NCI-H1092 (cell line): ENCODE measurements at places on chromosomes 7 and 10.

DNA sequence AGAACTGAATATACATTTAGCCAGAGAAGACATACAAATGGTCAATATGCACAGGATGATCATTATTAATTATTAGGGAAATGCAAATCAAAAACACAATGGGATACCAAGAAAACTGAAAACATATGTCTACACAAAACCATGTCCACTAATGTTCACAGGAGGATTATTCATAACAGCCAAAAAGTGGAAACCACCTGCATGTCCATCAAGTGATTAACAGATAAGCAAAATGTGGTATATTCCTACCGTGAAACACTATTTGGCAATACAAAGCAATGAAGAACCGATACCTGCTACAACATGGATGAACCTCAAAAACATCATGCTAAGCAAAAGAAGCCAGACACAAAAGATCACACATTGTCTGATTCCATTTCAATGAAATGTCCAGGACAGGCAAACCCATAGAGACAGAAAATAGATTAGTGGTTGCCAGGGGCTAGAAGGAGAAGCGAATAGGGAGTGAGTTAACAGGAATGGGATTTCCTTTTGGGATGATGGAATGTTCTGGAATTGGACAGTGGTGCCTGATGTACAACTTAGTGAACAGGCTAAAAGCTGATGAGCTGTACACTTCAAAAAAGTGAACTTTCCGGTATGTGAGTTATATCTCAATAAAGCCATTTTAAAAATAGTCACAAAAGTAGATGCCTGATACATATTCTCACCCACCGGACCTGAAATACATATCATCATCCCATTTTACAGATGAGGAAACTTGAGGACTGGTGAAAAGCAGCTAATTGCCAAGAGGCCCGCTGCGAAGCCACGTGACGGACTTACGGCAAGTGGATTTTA, 33.6 kb downstream of the HIPK2 start:
- no peak for DNase-seq

- DNase-seq: no peak
Observed at GRCh38 chr7:136104269-136104603, 127.1 kb upstream of the MTPN start.

- DNase-seq: no peak
Observed at GRCh38 chr10:49280001-49280408, 19.0 kb upstream of the C10orf71 start.

DNA sequence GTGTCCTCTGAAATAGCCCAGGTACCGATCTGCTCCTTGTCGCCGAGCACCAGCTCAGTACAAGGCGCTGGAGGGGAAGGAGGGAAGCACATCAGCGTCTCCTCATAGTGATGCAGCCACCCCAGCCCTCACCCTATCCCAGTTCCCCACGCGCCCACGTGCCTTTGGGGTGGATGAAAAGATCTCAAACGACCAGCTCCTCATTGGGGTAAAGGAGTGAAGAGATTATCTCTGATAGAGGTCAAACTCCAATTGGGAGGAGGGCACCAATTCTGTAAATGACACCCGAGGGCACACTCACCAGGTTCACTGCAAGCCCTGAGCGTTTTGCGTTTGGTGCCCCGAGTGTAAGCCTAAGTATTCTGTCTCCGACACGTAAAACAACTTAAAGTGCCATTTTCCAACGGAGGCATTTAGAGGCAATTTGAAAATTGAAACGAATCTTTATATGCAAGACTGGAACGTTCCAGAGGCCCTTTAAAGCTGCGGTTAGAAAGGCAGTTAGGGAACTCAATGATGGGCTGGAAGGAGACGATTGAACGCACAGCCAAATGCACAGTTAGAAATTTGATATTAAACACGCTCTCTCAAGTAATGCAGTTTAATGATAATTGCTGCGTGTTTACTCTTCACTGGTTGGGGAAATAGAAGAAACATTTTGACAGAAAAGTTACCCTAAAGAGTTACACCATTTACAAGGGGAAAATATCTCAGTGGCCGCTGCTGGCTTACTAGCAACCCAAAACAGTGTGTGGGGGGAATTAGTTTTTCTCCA, 8.9 kb upstream of the EMX2 start:
- DNase-seq: no peak

DNA sequence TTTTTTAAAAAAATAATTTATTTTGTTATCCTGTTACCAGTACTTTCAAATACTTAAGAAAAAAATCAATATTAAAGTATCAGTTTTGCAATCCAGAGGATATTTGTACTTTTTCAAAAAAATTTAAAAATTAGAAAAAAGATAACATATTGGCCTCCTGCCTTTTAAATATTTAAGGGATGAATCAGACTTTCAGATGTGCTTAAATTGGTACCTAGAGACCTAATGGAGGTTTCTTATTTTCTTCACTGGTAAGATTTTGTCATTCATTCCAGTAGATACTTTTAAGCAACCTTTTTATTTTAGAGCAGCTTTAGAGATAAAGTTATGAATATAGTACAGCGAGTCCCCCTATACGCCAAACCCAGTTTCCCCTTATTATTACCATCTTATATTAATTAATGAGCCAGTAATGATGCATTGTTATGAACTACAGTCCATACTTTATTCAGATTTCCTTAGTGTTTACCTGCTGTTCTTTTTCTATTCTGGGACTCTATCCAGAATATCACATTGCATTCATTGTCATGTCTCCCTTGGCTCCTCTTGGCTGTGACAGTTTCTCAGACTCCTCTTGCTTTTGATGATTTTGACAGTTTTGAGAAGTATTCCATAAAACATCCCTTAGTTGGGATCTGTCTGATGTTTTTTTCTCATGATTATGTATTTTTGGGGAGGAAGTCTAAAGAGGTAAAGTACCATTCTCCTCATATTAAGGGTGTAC, 34.2 kb downstream of the BICC1 start:
- no peak for DNase-seq

- no peak for DNase-seq
Observed at GRCh38 chr10:17200001-17200911, 1.2 kb downstream of the TRDMT1 start.
